ENCODE measurements at places on chromosomes 4 and X. TPM values are rescaled to one million over a fixed set of nuclear protein-coding genes. Genes with fewer than 3 reads are reported as not detected.

DNA sequence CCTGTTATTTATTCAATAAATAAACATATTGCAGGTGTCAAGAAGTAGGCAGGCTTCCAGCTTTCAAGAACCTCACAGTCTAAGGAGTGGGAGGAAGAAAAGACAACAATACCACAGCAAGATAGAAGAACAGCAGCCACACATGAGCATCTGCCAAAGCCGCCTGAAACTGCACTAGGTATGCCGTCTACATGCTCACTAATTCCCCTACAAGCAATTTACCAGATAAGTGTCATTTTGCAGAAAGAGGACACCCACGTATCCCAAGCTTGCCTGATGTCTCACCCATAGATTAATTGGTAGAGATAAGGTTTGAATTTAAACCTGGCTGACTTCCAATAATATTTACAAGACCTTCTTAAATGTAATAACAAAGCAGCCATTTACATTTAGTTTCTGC is 439.4 kb upstream of the CPEB2 start:
- no peak for DNase-seq

- no peak for DNase-seq
Observed at GRCh38 chr4:54687887-54688841, 30.4 kb downstream of the KIT start.

DNA sequence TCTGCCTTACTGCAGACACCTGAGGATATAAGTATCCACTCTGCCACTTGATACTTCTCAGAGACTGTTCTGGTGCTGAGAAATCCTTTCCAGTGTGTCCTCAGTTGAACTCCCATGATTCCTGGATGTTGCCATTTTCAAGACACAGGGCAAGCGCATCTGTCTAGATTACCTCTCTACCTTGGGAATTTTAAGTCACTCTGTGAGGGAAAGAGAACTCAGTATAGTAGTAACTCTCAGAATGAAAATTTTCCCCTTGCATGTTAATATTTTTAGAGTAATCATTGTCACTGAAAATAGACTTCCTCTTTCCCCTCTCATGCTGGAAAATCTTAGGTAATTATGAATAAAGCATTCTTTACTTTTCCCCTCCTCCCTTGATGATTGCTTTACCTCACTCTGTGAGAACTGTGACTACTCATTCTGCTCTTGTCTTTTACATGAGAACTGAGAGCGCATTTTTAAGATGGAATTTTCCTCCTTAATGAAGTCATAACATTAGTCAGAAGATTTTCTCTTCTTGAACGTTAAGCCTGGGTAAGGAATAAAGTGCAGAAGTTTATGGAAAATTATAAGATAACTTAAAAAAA is 45.0 kb downstream of the TET2 start:
- no peak for DNase-seq

- no peak for DNase-seq
Observed at GRCh38 chr4:6889101-6889735, 20.4 kb upstream of the TBC1D14 start.

DNA sequence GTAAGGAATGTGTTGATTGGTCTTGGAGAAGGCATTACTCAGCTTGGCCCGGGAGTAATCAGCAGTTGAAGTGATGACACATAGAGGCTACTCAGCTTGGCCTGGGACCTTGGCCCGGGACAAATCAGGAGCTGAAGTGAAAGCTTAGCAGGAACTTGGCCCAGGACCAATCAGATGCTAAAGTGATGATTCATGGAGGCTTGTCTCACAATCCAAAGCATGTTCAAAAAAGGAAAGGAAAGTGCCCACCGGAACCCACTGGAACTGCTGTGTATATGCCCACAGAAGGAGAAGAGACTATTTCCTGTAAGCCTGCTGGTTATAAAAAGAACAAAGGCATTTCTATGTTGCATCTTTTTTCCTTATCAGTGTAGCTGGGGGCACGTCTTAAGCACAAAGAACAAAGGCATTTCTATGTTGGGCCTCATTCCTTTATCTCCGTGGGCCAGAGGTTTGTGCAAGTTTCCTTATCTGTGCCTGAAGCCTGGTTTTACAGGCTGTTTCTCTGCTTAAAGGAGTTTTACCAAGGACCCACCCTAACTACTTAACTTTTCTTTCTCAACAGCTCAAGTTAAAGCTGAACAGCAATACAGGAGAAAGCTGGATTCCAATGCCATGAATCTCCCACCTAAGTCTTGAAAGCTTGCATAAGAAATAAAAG is 1176.7 kb downstream of the NLGN4X start:
- DNase-seq: no peak

DNA sequence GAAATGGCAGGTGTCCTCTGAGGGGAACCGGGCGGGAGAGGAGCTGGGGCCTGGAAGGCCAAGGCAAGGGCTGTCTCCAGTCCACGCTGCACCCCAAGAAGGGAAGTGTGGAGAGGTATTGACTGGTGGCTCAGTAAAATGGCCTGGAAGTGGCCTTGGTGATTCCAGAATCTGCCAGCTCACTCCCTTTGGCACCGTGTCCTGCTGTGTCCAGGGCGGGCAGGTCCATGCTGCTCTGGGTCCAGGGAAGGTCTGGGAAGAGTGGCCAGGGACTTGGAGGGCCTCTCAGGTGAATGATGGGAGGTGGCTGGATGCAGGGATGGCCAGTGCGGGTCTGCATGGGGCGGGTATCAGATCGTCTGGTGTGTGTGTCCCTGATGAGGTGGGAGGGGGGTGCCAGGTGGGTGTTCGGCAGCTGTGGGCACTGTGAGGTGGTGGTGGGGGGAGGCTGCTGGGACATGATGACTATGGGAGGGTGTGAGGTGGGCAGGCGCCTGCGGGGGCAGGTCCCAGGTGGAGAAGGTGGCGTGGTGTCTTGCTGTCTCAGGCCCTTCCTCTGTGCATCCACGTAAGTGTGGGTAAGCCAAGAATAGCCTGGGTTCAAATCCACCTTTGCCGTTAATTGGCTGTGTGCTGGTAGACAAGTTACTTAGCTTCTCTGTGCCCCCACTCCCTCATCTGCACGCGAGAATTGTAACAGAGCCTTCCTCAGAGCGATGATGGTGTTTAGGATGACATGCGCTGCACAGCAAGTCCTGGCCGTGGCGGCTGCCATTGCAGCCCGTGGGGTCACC is 17.7 kb downstream of the RGS12 start:
- no peak for DNase-seq

The RTL9 gene
- total RNA-seq: not detected

The MAGEA4 gene
- not detected for total RNA-seq
